ENCODE measurements at places on chromosomes 3 and 15.

- DNase-seq: no peak
These were observed 278.0 kb downstream of the FOXP1 start for GRCh38 chr3:71305231-71306206.

DNA sequence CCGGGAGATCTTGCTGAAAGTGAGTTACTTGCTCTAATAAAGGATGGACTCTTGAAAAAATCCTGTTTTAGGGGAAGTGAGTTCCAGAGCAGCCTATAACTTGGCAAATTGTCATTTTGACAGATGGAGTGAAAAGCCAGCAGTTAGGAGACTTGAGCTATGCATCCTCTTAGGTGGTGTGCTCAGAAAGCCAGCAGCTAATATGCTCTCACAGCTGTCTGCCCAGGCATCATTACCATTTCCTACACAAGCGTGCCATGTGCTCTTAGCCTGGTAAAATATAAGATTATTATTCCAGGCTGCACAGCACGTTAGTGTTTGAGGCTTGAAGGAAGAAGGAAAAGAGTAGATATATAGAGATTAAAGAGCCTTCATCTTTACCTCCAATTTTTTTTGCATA lies 151.0 kb downstream of the CHL1 start:
- no peak for DNase-seq

GRCh38 chr3:151835751-151836525 lies 22.0 kb downstream of the AADAC start:
- no peak for DNase-seq

GRCh38 chr15:88707771-88708654 lies 69.2 kb downstream of the ISG20 start:
- no peak for DNase-seq

DNA sequence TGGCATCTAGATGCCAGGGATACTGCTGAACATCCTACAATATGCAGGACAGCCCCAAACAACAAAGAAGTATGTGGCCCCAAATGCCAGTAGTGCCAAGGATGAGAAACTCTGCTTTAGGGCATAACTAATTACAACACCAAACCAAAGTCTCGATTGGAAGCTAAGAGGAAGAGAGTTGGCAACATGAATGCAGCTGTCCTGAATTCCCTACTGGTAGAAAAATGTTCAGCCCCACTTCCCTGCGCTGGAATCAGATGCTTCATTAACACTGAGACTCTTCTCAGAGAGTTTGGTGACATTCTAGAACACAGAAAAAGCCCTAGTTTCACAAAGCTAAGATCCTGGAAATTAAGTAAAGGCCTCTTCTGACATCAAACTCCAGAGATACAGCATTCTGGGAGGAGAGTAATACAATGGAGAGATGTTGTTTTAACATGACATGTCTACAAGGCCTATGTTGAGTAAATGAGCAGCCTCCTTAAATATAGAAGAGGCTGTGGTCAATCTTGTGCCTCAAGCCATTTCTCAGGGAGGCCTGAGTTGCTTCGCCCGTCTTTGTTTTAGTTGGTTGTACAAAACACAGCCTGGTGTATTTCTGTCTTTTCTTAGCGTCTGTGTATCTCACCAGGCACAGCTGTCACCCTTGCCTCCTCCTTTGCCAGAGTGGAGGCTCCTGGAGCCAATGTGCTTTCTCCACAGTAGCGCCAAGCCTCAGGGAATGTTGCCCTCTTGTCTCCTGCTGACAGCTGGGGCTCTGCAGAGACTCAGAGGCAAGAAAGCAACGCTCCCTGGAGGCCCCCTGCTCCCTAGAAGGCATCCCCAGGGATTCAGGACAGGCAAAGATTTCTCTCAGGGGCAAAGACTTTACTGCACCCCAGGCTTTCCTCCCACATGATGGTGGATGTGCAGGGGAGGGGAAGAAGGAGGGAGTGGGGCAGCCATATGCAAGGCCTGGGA lies 25.1 kb upstream of the CTNNB1 start:
- DNase-seq: no peak

DNA sequence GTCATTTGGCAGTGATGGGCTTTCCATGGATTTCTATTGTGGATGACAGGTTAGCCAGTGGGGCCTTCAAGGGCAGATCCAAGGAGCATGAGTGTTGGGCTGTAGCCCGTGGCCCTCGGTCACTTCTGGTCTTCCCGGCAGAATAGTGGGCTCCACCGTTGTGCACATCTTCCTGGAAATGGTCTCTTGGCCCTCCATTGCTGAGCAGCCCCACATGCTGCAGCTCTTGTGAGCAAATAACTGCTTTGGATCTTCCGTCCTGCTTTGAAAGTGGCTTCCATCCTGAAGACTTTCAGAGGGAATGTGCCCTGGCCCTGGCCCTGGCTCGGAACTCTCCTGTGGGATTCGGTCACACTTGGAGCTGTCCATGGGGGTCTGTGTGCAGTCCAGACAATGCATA lies 102.8 kb downstream of the SNRPN start:
- DNase-seq: no peak

DNA sequence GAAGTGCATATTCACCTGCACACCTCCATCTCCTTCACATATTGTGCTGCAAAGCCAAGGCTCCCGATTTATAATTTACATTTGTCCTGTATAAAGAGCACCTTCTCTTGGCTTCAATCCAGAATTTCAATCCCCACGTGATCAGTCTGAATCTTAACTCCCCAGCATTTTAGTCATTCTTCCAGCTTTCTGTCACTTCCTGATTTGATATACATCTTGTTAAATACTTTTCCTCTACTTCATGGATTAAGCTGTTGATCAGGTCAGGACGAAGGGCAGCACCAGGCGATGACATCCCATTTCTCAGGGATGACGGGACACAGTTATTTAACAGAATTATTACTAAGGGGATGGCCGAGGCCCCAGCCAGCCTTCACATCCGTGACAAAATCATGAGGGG lies 212.5 kb downstream of the EPHB1 start:
- DNase-seq: no peak

GRCh38 chr3:172438186-172438585 lies 10.1 kb downstream of the GHSR start:
- no peak for DNase-seq

DNA sequence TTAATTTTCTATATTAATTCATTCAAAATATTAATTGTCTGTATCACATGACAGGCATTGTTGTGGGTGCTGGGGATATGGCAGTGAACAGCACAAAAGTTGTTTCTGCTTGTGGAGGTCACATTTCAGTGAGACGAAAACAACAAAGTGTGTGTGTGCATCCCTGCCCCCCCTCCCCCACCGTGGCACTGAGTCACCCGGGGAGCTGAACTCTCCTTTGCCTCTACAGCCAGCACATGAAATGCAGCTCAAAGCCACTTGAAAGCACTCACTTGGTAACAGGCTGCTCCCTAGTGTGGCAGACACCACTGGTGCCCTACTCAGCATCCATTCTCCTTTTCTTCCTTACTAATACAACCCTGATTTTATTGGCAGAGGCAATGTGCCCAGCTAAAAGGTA lies 16.9 kb upstream of the SCAMP5 start:
- peak; percentile 52 for DNase-seq

DNA sequence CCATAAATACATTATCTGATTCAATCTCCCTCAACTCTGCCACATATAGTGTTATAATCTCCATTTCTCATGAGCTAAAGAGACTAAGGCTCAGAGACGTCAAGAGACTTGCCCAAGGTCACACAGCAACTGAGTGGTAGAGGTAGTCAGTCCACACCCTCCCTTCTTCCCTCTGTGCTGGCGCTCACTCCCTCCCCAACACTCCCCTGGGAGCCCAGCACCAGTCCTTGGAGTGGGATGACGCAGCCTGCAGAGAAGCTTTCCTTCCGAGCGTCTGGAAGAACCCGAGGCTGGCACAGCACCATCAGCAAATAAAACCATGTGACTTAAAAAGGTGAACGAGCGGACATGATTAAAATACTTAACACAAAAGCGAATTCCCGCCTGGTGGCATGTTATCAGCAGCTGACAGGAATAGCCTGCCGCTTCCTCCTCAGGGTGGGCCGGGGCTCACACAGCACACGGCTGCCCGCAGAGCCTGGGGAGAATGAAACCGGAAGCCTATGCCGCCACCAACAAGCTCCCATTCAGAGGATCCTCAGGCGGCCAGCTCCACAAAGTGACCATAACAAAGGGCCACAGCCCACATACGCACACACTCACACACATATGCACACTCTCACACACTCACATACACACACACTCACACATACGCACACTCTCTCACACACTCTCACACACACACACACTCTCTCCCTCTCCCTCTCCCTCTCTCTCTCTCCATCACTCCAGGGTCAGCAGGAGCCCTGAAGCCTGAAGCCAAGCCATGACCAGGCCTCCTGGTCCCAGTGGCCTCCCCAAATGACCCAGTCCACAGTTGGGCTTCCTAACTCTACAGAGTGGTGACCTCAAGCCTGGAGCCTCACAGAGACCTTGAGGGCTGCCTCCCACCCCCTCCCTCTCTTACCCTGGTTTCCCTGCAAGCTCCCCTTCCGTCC lies 120.5 kb downstream of the XXYLT1 start:
- no peak for DNase-seq

DNA sequence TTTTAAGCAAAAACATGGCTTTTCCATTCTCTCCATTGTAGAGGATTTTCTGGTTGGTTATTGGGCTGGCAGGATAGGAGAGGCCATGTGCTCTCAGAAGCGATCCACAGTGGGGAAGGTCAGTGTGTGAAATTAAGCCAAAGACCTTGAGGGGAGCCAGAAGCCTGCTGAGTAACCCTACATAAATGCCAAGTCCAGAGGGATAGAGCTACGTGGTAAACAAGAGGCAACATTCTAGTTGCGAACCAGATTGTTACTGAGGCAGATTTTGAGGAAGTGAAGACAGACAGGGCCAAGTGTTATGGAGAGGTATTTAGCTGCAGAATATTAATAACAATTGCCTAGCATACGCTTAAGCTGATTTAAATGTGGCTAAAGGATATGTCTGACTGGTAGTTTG lies 592.8 kb upstream of the GBE1 start:
- DNase-seq: no peak

GRCh38 chr3:100216713-100217112 lies 44.1 kb upstream of the TBC1D23 start:
- no peak for DNase-seq

DNA sequence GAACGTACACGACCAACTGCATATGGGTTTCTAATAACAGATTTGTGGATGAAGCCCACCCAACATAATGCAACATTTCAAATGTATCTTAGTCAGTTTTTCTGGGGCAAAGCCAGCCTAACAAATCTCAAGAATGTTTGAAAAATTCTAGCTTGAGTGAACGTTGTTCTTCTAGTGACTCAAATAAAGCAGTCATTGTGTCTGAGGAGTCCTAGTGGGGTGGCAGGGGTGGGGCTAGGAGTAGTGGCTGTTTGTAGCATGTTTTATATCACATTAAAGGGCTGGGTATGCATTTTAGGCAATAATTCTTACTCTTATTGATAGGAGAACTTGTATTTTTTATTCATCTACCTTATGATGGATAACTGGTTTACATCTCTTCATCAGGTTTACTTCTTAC lies 6.0 kb downstream of the B3GNT5 start:
- DNase-seq: no peak

GRCh38 chr3:45610119-45610518 lies 15.6 kb downstream of the LIMD1 start:
- DNase-seq: no peak

DNA sequence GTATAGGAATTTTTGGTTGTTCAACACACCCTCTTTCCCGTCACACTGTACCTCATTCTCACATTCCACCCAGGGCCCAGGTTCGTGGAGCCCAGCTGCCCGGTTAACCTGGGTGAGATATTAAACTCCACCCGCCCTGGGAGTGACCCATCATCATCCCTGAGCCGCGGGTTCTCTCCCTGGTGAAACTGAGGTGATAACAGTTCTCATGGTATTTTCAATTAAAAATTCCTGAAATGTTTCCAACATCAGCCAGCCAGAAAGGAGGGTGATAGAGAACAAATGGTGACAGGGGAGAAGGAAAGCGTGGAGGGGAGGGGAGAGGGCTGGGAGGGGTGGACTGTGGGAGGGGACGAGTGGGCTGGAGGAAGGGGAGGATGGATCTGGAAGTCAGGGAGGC lies 148.8 kb downstream of the ALDH1A2 start:
- DNase-seq: no peak

DNA sequence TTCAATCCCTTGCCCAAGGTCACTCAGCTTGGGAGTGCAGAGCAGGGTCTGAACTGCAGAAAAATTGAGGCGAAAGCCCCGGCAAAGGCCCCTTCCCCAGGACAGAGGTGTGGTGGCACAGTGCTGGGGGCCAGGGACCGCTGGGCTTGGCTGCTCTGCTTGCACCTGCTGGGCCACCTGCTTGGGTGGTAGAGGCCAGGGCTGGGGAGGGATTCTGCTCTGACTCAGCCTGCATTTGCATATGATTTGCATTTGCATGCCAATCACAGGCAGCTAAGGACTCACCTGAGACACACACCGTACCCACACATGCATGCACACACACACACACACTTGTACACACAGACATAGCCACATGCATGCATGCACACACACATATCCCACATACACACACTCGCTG lies 9.9 kb downstream of the GRM2 start:
- no peak for DNase-seq

- no peak for DNase-seq
These were observed 299.0 kb downstream of the NR2F2 start for GRCh38 chr15:96629511-96629910.

DNA sequence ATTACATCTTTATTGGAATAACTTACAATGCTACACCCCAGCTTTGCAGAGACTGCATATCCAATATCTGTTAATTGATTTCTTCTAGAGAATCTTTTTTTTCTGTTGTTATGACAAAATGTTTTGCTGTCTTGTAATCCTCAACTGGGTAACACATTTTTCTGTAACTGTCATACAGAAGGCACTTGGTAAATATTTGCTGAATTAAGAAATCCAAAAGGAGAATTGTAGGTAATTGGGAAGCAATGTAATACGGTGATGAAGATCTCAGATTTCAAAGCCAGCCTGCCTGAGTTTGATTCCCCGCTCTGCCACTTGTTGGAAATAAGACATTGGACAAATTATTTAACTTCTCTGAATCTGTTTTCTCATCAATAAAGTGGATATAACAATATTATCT lies 169.1 kb downstream of the WDR72 start:
- no peak for DNase-seq

- DNase-seq: peak; percentile 62
These were observed at the start of gene IL17RD for GRCh38 chr3:57164657-57165573. Gene IL17RD, minus strand, starts transcription at chr3:57165353. Its CDS starts 67 bp downstream, at chr3:57165286.

DNA sequence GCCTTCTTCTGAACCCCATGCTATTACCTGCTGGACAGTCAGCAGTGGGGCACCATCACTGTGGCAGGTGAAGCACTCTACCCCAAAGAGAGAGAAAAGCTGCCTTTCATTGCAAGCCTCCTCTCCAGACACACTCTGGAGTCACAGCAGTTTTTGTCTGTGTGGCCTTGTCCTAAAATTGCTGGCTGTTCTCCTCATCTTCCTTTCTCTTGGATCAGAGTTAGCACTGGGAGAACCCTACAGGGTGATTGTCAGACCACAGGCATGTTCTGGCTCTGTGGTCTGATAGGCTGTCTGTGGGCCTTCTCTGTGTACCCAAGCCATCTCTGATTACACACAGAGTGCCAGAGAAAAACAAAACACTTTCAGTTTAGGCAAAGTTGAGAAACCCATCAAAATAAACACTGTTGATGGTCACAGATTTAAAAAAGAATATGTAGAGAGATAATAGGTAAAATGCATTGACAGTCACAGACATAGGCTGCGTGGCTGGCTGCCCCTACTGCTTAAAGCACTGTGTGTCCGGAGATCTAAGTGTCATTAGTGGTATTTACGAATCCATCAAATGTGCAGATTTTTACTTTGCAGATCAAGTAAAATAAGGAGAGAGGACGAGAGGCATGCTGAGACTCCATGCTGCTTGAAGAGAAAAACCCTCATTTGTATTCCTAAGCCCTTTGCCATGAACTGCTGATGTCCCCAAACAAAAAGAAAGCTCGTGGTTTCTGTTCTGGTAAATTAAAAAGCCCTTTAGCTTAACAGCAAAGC lies 689.9 kb downstream of the TUSC7 start:
- no peak for DNase-seq

Measured in stimulated activated CD8-positive, alpha-beta memory T cell treated with anti-CD3 and anti-CD28 coated beads, Interleukin-2, amount 100 ng/mL, for 48 hours (primary cell).